Effector memory CD4-positive, alpha-beta T cell (primary cell): ENCODE measurements at places on chromosomes 11 and 22.

DNA sequence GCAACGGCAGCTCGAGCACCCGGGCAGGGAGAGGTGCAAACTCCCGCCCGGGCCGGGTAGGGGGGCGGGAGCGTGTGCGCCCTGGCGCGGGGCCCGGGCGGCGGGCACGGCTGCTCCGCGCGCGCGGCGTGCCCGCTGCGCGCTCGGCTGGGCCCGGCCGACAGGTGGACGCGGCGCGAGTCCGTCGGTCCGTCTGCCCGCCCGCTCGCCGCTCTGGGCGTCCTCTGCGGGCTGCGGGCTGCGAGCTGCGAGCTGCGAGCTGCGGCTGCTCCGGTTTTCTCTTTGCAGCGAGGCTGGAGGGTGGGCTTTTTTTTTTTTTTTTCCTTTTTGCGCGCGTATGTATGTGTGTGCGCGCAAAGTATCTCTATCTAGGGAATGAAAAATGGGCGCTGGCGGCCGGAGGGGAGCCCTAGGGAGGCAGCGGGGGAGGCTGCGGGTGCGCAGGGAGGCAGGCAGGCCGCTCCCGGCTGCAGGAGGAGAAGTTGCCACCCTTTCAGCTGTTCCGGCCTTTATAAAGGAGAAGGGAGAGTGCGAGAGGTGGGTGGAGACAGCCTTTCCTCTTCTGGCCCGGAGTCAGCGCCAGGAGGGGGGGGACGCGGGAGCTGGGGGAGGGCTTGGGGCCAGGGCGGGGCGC is at the start of gene PDGFB:
Gene PDGFB, minus strand, starts transcription at position 487 of the 634 bp plus-strand sequence. CDS start 1,019 bp downstream, outside the sequence.
- DNase-seq = no peak

- no peak for DNase-seq
Observed at GRCh38 chr11:83746921-83747585, 460.9 kb upstream of the CCDC90B start.

DNA sequence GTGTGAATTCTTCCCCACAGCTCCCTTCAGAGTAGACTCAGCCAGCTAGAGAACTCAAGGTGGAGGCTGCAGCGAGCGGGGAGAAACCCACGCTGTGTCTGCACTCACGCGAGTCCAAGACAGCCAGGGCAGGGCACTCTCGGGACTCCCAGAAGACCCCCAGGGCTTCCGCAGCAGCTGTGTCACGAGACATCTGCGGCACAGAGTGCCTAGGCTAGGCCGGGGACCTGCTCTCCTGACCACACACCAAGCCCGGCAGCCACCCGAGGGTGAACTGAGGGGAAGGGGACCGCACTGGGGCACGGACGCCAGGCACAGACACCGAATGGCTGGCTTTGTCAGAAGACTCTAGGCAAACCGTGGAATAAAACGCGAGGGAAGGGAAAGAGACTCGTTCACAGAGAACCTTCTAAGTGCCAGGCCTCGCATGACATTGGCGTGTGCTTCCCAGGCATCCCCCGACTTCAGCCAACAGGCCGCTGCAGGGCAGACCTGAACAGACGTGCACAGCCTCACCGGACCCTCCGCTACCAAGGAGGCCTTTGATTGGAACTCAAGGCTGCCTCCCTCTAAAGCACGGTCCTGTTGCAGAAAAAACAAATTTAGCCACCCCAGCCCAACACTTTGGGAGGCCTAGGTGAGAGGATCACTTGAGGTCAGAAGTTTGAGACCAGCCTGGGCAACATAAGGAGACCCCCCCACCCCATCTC is 18.2 kb upstream of the MOB2 start:
- no peak for DNase-seq

DNA sequence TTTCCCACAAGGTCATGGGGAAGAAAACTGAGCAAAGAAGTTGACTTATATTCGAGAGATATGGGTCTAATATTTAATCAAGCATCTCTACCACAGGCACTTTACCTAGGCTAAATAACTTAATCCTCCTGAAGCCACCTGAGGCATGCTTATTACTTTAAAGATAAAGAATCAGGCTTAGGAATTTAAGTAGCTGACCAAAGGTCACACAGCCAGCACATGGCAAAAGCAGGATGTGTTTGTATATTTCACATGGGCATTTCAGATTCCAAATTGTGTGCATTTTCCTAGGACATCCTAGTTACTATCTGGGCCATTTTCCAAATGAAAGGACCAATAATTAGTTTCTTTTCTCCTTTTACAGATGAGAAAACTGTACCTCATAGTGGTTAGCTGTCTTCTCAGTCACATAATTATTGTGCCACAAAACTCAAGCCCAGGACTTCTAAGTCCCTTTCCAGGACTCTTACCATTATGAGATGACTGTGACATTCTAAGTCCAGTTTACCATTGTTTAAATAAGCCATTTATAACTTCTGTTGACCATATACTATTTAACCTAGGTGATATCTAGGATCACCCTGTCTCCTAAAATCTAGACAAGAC is 112.1 kb upstream of the ZC3H12C start:
- DNase-seq = no peak

GRCh38 chr11:87926250-87926970 is 248.8 kb downstream of the RAB38 start:
- no peak for DNase-seq

- no peak for DNase-seq
Observed at GRCh38 chr11:15216678-15217077, 102.0 kb downstream of the INSC start.

GRCh38 chr11:61828629-61829407 is 718 bp downstream of the FADS2 start:
- DNase-seq = no peak

DNA sequence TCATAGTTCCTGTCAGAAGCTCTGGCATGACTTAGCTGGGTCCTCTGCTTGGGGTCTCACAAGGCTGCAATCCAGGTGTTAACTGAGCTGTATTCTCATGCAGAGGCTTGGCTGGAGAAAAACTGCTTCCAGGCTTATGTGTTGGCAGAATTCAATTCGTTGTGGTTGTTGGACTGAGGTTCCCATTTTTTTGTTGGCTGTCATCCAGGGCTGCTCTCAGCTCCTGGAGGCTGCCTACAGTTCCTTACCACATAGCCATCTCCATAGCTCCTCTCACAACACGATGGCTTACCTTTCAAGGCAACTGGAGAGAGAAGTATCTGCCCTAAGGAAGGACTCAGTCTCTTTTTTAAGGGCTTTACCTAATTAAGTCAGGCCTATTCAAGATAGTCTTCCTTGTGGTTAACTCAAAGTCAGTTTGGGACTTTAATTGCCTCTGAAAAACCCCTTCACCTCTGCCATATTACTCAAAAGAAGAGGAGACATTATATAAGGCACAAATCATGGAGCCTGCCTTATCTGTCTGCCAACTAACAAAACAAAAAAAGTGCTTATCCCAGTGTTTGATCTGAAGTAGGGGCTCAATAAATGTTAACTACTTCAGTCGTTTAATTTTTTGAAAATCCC is 35.2 kb downstream of the OR2AG2 start:
- DNase-seq = no peak

GRCh38 chr11:62976109-62976508 is 8.7 kb downstream of the SLC22A6 start:
- no peak for DNase-seq

- no peak for DNase-seq
Observed at GRCh38 chr11:6110011-6110410, 2.5 kb downstream of the OR56B4 start.

DNA sequence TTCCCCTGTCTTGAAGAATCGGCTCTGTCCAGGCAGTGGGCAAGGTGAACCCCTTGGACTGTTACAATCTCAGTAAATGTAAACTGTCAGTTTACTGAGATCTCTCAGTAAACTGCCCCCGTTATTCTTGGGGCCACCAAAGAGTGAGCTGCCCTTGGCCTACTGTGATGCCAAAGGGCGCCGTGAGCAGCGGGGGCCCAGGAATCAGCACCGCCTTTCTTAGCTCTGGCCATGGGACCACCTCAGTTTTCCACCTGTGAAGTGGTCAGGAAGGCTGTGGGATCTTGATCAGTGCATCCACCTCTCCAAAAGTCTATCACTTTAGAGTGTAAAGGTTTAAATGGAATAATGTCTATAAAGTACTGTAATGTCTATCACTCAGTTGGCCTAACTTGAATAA is 57.1 kb downstream of the THAP12 start:
- DNase-seq = no peak

- no peak for DNase-seq
Observed at GRCh38 chr11:46801694-46802470, 44.2 kb downstream of the CKAP5 start.

- DNase-seq = no peak
Observed at GRCh38 chr11:122744357-122744756, 88.8 kb downstream of the UBASH3B start.

DNA sequence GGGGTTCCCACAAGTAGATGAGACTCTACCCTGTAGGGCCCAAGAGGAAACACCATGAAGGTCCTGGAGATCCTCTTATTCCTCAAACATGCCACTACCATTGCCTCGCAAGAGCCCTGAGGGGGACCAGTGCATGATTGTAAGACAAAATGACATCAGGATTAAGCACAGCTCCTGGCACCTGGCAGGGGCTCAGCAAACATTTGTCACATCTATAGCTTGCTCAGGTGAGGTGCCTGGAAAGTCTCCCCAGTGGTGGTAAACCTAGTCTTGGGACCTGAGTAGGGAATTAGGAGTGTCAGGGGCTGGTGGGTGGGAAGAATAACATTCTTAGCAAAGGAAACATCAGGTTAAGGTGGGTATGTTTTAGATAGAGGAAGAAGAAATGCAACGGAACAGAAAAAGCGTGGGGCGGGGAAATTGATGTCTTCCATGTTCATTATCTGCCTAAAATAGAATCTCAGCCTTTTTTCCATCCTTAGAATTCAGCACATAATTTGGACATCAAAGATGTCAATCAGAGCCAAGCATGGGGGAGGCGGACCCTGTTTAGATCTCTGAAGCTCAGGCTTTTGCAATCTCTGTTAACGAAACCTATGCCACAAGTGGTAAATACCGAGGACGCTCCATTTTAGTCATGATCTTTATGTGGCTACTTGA is 924 bp downstream of the YPEL1 start:
- no peak for DNase-seq

DNA sequence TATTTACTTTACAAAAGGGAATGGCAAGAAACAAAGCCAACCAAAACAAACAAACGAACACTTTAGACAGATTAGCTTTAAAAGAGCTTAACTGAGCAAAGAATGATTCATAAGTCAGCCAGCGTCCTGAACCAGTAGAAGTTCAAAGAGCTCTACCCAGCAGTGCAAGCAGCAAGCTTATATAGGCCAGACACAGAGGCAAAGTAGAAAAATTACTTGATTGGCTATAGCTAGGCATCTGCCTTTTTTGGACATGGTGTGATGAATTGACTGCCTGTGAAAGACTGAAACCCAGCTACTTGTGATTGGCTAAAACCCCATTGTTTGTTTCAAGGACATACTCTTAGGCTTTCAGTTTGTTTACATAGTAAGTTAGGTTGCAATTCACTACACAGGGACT is 2120.0 kb upstream of the RAG2 start:
- DNase-seq = no peak

GRCh38 chr11:10382518-10382917 is 72.5 kb upstream of the AMPD3 start:
- no peak for DNase-seq

DNA sequence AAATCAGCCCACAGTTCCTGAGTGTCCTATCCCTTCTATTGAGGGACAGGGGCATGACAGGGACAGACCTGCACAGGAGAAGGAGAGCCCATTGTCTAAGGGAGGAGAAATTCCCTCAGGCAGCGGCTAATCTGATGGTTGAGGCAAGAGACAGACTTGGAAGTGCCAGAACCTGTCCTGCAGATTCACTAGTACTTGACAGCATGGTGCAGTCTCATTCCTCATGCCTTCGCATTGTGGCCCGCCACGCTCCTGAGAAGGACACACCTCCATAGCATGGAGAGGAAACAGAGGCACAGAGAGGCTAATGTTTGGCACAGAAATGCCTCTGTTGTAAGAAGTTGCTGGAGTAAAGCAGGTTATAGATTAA is 3.2 kb downstream of the P2RY6 start:
- no peak for DNase-seq

GRCh38 chr11:94673951-94674491 is 94.1 kb upstream of the AMOTL1 start:
- DNase-seq = no peak

DNA sequence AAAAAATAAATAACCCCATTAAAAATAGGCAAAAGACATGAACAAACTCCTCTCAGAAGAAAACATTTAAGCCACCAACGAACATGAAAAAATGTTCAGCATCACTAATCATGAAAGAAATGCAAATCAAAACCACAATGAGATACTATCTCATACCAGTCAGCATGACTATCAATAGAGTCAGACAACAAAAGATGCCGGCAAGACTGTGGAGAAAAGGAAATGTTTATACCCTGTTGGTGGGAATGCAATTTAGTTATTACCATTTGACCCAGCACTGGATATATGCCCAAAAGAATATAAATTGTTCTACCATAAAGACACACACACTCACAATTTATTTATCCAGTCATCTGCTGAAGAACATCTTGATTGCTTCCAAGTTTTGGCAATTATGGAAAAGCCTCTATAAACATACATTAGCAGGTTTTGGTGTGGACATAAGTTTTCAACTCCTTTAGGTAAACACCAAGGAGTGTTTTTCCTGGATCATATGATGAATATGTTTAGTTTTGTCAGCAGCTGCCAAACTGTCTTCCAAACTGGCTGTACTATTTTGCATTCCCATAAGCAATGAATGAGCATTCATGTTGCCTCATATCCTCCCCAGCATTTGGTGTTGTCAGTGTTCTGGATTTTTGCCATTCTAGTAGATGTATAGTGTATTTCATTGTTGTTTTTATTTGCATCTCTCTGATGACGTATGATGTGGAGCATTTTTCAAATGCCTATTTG is 28.0 kb downstream of the OR8D1 start:
- DNase-seq = no peak
